ENCODE measurements at places on chromosomes 7 and 10. TPM values are rescaled to one million over a fixed set of nuclear protein-coding genes. Genes with fewer than 3 reads are reported as not detected.

RBP3 gene
- total RNA-seq: not detected

GPR158 gene
- under 0.01 TPM for total RNA-seq

PTPN20 gene
- total RNA-seq: 1.1 TPM

TMEM140 gene
- total RNA-seq: not detected

MYH16 gene
- under 0.01 TPM for total RNA-seq

CNNM2 gene
- 5.8 TPM for total RNA-seq

SUGCT gene
- total RNA-seq: 17.1 TPM

SORCS1 gene
- not detected for total RNA-seq

FIGNL1 gene
- total RNA-seq: 7.0 TPM

BTBD16 gene
- not detected for total RNA-seq

ASAH2 gene
- 0.24 TPM for total RNA-seq

TAS2R41 gene
- total RNA-seq: not detected

LAMB1 gene
- total RNA-seq: 60.5 TPM

ORC5 gene
- 32.0 TPM for total RNA-seq

CALN1 gene
- under 0.01 TPM for total RNA-seq

ITGB8 gene
- total RNA-seq: 24.9 TPM

PANK1 gene
- total RNA-seq: 9.4 TPM

SEMA3E gene
- under 0.01 TPM for total RNA-seq

DOCK4 gene
- 10.6 TPM for total RNA-seq

NKX1-2 gene
- total RNA-seq: 2.2 TPM

NPY4R gene
- not detected for total RNA-seq

CALHM1 gene
- not detected for total RNA-seq

CALML3 gene
- 2.7 TPM for total RNA-seq

CYP2C19 gene
- total RNA-seq: not detected

ASB10 gene
- total RNA-seq: not detected

HOXA11 gene
- total RNA-seq: not detected

CALCR gene
- not detected for total RNA-seq

TUBAL3 gene
- 0.72 TPM for total RNA-seq

ERVW-1 gene
- not detected for total RNA-seq

TAS2R3 gene
- total RNA-seq: 1.4 TPM

PRLHR gene
- not detected for total RNA-seq

PIP gene
- total RNA-seq: not detected
